Activated CD8-positive, alpha-beta memory T cell treated with anti-CD3 and anti-CD28 coated beads for 1 hour (primary cell): ENCODE measurements at places on chromosomes 11 and 22.

- DNase-seq: no peak
Measured at GRCh38 chr11:61737636-61738386, 14.6 kb upstream of the MYRF start.

- DNase-seq: no peak
Measured at GRCh38 chr11:33467966-33468365, 210.8 kb downstream of the HIPK3 start.

DNA sequence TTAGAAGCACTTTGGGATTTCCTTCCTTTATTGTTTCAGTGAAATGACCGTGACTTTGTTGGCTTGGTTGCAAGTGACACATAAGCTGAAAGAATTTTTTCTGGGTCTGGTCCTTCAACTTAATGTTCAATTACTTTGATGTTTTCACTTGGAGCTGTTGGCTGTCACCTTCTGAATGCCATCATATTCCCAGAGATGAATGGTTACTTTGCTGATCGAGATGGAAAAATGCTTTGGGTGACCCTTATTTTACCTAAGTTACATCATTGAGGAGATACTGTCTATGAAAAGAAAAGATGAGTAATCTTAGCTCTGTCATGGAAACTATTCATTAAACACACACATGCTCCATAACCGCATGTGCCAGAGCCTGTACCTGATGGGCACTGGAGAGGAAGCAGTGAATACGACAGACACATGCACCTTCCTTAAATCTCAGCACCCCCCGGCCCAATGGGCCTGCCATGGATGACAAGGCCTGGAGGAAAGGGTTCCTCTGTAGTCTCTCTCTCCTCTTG, 76.9 kb downstream of the TENM4 start:
- no peak for DNase-seq

DNA sequence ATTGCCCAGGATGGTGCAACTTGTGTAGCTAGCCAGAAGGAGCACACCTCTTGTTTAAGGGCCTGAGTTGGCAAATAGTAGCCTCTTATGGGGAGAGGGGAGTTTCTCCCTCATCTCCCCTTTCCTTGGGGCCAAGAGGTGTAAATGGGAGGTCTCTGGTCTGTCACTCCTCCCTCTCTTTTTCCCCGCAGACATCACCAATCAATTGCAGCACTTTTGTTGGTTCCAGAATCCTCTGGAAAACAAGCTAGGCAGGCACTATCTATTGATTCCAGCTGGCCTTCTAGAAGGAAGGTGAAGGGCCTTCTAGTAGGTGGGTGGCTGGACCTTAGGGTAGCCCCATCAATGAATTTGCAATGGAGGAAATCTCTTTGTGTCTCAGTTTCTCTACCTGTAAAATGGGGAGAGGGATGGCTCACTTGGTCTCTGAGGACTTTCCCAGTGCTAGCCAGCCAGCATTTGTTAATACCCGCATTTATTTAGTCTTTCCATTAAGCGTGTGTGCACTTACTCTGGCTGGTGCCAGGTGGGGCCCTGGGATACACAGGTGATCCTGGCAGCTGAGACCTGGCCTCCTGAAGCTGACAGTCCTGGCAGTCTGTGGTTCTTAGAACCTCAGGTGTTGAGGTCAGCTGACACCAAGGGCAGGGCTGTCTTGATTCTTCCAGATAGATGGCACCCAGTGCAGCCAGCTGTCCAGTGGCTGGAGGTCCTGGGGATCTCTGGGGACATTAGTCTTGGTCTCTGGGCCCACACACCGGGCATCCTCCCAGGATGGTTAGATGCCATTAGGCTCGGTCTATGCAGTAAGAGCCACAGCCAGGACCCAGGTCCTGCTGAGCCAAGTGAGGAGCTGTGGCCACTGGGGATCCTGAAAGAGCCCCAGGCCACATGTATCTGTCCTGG, 51.7 kb downstream of the TSPAN18 start:
- no peak for DNase-seq

DNA sequence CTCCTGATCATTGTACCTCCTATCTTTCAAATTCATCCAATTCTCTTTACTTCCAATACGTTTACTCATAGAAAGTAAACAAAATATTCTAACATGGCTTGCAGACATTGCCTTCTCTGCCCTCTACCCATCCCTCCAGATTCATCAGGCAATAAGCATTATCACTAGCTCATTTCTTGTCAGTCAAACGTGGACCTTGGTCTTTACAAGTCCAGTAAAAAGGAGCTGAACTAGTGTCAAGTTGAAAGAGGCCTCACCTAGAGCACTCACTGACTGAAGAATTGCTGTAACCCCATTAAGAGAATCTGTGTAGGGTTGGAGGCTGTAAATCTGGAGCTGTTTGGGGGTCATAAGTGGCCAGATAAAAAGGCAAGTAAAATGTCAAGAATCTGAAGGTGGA, 435.0 kb upstream of the CCDC179 start:
- DNase-seq: no peak

DNA sequence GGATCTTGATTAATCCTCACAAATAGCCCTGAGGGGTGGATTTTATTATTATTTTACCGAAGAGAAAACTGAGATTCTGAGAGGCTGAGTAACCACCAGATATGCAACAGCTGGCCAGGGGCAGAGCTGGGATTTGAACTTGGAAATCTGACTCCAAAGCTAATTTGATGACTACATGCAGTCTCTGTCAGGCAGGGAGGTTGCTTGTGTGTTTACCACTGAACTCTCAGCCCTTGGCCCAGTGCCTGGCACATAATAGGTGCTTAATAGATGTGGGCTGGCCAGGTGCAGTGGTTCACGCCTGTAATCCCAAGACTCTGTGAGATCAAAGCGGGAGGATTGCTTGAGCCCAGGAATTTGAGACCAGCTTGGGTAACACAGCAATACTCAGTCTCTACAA, 121.7 kb upstream of the CRYBB3 start:
- DNase-seq: no peak

DNA sequence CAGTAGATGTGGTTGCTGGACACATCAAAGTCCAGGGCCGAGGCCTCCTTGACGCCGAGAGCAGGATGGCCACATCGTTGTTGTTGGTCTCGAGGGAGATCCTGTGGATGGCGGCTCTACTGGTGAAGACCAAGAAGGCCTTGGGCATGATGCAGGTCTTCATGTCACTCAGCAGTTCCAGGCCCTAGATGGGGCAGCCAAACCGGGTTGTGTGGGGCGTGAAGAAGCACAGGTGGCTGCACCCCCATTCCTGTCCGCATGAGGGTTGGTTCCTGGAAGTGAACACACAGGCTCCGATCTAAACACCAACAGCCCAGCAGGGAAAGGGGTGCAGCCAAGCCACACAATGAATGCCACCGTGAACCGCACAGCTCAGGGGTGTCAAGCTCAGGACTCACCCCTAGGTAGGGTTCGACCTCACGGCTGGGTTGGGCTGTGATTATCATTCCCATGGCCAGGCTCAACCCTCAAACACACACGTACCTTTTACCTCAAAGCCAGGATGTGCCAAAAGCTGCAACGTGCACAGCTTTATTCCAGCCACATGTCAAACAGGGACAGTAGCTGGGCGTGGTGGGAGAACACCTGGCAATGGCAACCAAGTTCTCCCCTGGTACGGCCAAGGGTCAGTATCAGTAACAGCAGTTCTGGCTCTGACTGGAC, 132.3 kb downstream of the CRYBB2 start:
- no peak for DNase-seq

DNA sequence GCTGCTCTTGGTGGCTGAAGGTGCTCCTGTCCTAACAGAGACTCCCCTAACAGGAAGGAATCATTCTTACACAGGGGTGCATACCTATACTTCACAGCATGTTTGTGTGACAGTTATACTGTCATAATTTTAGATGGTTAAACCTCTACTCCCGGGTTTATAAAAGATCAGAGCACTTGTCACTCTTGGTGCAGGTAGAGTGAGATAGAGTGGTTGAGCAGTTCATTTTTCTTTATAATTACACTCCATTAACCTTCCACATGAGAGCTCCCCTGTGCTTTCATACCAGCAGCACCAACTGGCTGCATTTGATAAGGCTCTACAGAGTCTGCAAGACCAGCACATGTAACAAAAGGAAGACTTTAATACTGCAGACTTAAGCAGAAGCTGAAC, 72.9 kb downstream of the LARGE2 start:
- no peak for DNase-seq

DNA sequence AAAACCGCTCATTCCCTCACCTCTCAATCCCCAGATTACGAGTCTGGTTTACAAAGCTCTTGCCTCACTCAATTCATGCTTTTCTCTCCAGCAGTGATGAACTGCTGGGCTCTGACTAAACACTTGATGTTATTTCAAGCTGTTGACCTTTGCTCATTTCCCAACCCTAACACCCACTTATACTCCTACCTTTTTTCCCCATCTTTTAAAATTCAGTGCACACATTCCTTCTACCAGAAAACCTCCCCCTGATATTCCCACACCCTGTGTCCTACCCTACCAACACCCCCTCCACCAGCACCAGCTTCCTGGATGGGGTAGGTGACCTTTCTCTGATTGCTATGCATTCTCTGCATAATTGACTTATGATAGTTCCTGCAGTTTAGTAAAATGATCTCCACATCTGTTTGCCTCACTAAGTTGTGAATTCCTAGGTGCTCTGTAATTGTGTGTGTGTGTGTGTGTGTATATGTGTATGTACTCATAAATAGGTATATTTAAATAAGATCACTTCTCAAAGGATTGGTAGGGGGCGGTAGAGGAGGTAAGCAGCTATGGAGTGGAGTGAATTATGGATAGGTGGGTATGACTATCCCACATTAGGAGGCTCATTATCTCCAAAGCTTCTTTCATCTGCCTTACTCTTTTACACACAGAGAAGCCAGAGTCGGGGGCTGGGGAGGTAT, 842 bp downstream of the HEPACAM start:
- DNase-seq: no peak

- no peak for DNase-seq
Measured at GRCh38 chr11:112525844-112526590, 265.4 kb upstream of the PLET1 start.

GRCh38 chr11:69467646-69468045, 13.8 kb upstream of the LINC01488 start:
- no peak for DNase-seq

DNA sequence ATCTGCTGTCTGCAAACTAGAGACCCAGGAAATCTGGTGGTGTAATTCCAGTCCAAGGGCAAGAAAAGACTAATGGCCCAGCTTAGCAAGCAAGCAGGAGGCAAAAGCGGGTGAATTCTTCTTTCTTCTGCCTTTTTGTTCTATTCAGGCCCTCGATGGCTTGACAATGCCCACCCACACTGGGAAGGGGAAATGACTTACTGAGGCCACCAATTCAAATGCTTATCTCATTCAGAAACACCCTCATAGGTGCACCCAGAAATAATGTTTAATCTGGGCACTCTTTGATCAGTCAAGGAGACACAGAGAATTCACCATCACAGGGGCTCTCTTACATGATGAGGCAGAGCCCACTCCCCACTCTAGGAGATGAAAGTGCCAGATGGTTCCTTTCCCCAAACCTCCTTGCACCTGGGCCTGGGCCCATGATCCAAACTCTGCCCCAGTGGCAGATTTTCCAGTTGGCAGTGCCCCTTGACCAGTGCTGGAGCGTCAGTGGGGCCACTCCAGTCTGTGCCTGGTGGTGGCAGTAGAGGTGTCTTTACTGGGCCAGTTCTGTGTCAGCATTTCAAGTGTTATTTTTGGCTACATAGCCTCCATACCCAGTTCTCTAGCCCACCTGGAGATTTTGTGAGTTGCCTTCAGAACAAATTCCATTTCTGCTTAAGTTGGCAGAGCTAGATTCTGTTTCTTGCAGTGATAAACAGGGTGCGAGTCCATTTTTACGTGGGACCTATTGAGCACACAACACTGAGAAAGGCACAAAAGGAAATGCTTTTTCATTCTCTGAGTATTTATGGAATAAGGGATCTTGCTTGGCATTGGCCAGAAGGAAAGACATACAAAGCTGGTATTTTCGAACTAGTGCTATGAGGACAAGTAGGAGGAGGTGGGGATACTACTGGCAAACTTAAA, 7.5 kb downstream of the ELMOD1 start:
- DNase-seq: no peak

- no peak for DNase-seq
Measured at GRCh38 chr11:58801302-58801701, 43.2 kb downstream of the GLYATL2 start.

- no peak for DNase-seq
Measured at GRCh38 chr22:41808400-41808799, 7.9 kb downstream of the CCDC134 start.

- DNase-seq: no peak
Measured at GRCh38 chr11:71251761-71252268, 562 bp downstream of the SHANK2 start.

- no peak for DNase-seq
Measured at GRCh38 chr11:9462806-9463537, 2.2 kb downstream of the ZNF143 start.

DNA sequence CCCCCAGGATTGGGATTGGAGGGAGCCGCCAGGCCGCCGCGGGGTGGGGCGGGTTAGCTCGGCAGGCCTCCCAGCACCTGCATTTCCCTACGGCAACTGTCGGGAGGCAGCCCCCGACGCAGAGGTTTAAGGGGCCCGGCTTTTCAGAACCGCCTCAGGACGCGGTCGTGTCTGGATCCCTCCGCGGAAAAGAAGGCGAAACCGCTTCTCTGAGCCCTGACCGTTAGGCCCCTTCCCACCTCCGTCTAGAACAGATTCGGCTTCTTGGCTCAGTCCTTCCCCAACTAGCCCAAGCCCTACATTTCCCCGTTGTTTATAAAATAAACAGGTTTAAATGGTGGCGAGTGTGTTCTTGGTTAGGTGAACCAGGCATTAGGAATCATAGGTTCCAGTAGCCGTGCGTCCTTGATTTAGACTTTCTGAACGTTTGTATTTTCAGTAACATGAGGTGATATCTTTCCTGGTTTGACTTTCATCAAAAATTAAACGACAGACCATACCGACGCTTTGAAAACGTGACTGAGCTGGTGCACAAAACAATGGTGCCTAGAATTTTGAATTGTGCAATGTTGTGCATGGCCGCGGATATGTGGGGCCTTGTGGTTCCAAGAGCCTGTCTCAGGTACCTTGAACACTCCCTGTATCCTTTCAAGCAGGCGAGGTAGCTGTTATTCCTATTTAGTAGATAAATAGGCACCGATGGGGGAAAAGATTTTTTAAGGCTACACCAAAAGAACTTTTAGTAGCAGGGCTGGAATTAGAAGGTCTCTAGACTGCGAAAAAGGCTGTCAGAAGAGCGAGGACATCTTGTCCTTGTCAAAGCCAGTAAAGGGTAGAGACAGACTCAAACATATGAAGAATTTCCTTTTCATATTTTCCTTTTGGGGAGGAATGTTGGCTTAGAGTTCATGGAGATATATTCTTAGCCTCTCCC, 1.2 kb upstream of the HSPA8 start:
- no peak for DNase-seq

DNA sequence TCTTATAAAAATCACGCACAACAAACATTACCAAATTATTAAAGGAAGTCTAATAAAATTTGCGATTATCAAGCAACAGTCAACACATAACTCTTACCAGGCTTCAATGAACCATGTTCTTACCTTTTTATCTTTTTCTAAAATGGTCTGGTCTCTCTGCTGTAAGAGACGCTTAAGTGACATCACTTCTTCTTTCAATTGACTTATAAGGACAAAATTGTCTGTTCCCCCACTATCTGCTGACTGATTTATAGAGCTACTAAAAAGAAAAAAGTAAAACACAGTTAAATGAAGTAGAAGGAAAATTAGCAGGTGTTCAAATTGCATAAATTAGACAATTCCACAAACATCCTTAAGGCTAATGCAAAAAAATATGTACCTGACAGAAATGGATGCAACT, 10.9 kb downstream of the FAM76B start:
- no peak for DNase-seq
